Aorta (tissue), 5 donors: ENCODE measurements at places on chromosomes 12 and 14. TPM values are rescaled to one million over a fixed set of nuclear protein-coding genes. Genes with fewer than 3 reads are reported as not detected.

DNA sequence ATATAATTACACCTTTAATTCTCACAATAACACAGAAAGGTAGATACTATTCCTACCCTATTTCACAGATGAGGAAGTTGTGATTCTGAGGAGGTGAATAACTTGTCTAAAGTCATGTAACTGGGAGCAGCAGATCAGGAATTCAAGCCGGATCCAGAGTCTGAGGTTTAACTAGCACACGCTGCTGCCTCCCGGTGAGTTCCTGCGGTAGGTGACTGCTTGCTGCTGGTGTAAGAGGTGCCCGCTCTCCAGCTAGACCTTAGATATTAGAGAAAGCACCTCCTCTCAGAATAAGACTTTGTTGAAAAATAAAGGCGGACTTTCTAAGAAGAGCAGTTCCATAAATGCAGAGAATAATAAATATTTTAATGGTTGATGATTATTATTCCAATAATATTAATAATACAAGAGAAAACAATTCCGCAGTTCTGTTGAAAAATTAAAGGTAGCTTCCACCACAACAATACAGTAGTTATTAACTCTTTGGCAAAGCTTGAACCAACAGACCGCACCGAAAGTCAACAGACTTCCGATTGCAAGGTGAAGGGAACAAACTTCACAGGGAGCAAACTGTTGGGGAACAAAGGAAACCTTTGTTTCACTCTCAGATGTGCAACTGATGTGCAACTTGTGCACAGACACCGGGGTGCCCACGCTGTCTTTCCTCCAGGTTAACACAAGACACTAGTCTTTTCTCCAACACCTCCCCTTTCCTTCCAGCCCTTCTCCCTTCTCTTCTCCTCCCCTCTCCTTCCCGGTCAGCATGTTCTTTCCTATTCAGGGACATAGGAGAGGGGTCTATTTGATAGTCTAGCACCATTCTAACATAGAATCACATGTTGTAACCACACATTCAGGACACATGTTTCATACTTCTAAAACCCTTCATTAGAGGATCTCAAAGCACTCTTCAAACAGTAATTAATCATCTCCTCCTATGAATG, 73.2 kb upstream of the EGLN3 start:
- DNase-seq, result no peak

DNA sequence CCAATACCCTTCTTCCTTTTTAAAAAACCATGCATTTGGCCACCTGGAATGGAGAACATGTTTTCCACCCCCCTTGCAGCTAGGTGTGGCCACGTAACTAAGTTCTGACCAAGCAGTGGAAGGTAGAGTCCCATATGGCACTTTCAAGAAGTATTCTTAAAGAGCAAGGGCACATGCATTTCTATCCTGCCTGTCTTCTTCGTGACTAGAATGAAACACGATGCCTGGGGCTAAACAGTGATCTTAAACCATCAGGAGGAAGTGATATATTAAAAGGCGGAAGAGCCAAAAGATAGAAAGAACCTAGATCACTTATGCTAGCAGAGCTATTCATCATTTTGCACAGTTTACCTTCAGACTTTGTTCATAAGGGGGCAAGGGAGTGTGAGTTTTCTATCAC, 16.0 kb upstream of the DDX11 start:
- DNase-seq, result no peak

DNA sequence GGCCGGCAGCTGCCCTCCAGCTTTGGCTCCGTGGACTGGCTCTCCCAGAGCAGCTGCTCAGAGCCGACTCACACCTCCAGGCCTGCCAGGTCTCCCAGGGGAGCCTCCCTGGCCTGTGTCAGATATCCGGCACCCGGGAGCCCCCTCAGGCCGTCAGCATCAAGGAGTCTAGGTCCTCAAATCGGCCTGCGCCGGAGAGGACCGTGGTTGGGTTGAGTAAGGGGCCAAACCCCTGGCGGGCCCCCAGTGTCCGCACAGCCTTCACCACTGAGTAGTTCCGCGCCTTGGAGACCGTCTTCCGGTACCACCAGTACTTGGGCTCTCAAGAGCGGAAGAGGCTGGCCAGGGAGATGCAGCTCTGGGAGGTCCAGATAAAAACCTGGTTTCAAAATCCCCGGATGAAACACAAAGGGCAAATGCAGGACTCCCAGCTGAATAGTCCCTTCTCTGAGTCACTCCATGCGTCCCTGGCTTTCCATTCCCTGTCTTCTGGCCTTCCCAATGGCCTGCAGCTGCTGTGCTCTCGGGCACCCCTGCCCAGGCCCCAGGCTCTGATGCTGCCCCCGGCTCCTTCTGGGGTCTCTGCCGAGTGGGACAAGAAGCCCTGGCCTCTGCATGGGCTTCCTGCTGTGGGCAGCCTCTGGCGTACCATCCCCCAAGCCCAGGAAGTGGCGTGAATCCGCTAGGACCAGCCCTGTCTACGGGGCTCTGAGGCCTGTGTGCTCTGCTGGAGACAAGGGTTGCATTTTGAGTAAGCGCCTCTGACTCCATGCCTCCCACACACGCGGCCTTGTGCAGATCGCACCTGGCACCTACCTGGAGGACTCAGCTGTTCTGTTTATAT, 245.1 kb upstream of the ATXN7L3B start:
- DNase-seq, result peak; percentile 61

DNA sequence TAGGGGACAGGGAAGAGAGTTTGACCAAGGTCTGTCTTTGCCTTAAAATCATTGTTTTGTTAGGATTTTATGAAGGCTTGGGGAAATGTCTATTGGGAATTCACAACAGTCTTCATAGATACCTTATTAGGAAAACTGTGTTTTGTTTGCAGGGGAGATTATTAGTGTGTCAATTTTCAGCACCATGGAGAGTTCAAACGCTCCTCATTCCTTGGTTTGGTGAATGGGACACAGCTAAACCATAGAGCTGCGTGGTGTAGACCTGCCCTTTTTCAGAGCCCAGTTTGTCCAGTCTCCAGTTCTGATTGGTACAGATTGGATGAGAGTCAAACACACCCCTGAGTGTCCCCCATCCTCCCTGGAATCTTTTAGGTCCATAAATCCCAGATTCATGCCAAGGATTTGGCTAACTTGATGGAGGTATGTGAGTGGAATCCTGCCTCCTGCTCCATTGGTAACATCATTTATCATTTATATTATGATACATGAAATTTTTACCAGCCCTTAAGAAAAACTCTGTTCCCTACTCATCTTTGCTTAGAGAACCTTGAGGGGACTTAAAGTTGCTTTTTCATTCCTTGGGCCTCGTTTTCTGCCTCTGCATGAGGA, 12.0 kb downstream of the NGDN start:
- no peak for DNase-seq

DNA sequence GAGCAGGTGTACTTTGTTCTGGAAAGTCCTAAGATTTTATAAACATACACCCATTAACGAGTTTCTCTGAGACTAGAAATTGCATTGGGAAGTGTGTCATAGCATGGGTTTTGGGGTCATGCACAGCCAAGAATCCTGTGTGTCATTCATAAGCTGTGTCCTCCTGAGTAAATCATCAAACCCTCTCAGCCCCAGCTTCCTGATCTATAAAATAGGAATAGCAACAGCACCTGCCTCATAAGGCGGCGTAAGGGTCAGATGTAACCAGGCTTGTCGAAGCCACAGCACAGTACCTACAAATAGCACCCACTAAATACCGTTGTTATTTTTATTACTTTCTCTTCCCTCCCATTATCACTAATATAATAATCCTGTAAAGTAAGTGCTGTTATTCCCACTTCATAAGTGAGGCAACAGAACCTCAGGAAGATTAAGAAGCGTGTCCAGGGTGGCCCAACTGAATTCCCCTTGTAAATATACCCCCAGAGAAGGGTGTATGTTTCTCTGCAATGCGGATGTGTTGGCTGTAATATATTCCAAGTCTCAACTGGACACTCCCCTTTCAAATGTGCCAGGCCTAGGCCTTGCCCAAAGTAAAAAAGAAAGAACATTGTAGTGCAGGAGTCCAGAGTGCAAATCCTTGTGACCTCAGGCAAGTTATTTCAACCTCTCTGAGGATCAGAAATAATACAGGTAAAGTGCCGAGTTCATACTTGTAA, 188.3 kb upstream of the BCL2L14 start:
- no peak for DNase-seq

- no peak for DNase-seq
Observed at GRCh38 chr12:109571773-109572505, 1.4 kb downstream of the MMAB start.

- no peak for DNase-seq
Observed at GRCh38 chr12:21221778-21222177, 90.8 kb downstream of the SLCO1B1 start.

DNA sequence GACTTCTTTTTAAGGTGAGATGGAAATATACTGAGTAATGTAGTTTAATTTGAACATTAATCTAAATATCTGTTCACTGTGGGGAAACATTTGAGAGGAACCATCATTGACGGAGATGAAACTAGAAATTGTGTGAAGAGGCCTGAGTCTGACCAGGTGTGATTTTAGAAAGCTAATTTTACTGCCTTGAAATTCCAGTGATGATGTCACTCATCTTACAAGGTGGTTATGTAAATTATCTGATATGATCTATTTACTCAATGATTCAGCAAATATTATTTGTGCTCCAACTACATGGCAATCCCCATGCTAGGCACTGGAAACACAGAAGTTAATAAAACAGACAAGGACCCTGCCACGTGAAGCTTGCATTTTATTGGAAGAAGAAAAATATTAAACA, 435.7 kb upstream of the DCN start:
- DNase-seq, result no peak

- no peak for DNase-seq
Observed at GRCh38 chr14:98404811-98405210, 867.2 kb downstream of the BCL11B start.

DNA sequence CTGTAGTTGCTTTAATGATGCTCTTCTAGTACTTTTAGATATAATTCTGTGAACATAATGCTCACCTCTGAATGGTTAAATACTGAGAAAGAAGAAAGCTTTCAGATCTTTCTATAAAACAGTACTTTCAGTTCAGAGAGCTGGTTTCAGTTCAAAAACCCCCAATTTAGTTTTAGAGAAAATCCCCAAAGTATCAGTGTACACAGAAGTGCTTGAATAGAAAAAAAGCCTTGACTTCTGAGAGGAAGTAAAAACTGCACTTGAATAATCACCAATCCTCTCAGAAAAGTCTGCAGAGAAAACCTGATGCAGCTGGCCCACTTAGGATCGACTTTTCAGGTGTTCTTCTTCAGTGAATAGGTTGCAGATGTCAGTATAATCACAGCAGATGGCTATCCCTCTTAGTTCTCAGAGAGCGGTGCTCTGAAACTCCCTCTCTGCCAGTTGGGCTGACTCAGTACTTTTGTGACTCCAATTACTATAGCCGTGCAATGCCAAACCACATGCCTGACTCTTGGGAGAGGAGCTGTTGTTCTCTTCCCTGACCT, 616.3 kb downstream of the LRFN5 start:
- no peak for DNase-seq

DNA sequence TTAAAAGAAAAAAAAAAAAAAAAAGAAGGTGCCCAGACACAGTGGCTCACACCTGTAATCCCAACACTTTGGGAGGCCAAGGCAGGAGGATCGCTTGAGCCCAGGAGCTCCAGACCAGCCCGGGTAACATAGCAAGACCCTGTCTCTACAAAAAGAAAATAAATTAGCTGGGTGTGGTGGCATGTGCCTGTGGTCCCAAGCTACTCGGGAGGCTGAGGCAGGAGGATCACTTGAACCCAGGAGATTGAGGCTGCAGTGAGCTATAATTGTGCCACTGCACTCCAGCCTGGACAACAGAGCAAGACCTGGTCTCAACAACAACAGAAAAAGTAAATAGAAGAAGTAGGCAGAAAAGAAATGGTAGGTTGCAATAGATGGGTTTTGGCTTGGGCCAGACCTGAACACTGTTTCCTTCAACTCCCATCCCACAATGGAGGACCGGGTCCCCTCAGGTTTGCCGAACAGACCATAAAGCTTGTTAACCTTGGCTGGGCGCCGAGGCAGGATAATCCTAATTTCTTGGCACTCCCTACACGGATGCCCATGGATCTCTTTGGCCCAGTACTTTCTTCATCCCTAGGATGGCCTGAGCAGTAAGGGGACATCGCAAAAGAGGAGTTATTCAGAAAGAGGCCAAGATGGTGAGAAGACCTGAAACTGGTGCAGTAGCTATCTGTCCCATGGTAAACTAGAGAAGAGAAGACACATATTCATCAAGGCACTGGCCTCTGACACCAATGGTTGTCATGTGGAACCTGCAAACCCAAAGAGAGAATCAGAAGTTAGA, 165.5 kb upstream of the CCND2 start:
- no peak for DNase-seq

- no peak for DNase-seq
Observed at GRCh38 chr12:56205445-56205844, 16.2 kb upstream of the SMARCC2 start.

- DNase-seq, result peak; percentile 72
Observed at GRCh38 chr12:89707703-89708564, 704 bp downstream of the ATP2B1 start.

GRCh38 chr12:110743571-110744093, 941 bp upstream of the PPP1CC start:
- peak; percentile 78 for DNase-seq

- no peak for DNase-seq
Observed at GRCh38 chr12:78403681-78404080, 460.9 kb upstream of the SYT1 start.

DNA sequence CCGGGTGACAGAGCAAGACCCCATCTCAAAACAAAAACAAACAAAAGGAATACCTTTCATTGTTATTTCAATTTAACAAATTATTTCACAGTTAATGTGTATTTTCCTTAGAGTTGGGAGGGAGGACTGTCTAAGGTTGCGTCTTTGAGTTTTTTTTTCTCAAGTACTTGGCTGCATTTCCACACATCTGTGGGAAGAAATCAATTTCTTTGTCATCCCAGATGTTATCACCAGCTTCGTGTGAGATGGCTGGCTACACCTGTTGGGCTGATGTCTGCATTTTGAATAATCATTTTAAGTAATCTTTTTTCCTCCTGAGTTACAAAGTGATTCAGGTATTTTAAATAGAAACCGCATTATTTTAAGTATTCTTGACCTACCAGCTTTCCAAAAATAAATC, 59.4 kb downstream of the EML1 start:
- DNase-seq, result no peak

- no peak for DNase-seq
Observed at GRCh38 chr14:88551980-88552431, 2.8 kb downstream of the PTPN21 start.

GRCh38 chr12:54404061-54405004, 14.7 kb downstream of the ITGA5 start:
- DNase-seq, result no peak

STON2 gene
- polyA plus RNA-seq, result 2.3 TPM

AKAP5 gene
- polyA plus RNA-seq, result 1.4 TPM

C1S gene
- 141 TPM for polyA plus RNA-seq

CLMN gene
- polyA plus RNA-seq, result 3.9 TPM
